ENCODE measurements at places on chromosomes 4 and X.

GRCh38 chrX:11908371-11908770 is 150.3 kb downstream of the MSL3 start:
- DNase-seq: peak; percentile 30

DNA sequence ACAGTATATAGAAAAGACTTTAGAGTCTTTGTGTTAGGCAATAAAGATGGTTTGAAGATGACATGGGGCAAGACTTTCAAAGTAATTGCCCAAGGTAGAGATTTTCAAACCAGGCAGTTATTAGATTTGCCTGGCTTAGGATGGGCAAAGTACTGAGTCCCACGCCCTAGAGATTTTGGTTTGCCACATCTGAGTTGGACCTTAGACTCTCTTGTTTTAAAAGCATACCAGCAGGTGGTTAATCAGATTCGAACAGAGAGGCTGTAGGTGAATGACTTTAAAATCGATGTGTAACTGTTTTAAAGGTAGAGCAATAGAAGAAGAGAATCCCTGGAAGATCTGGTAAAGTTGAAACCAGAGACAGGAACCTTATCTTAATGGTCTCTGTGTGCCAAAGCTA is 121.5 kb downstream of the RAPGEF2 start:
- no peak for DNase-seq

DNA sequence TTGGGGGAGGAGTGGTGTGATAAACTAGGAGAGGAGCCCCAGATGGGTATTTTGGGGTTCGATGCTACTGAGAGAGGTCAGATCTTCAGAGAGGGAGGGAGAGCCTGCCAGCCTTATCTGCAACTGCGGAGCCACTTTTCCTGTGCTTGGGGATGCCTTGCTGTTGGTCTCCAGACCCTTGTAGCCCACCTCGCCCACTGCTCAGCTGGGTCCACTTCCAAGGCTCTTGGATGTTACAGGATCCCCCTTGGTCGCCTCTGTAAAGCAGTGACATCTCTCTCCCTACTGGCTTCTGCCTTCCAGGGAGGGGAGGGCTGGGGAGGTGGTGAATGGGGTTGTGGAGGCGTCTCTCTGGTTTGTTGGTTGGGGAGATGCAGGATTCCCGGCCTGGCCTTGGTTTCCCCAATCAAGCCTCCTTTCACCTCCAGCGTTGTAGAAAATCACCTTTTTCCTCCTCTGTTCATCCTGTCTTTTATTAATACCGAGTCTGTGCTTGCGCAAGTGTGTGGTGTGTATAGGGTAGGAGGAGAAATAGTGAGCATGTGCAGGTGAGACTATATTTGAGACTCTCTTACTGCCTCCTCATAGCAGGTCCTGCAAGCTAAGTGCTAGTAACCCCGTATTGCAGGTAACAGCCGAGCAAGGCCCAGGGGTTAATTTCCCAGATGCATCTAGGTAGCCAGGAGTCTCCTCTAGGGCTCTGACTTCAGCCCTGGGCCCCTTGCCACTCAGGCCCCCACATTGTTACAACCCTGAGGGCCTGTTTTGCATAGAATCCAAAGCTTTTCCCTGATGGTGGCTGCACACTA is 337.4 kb downstream of the ARHGAP10 start:
- DNase-seq: no peak

GRCh38 chrX:12229986-12230385 is 91.7 kb downstream of the FRMPD4 start:
- DNase-seq: no peak

DNA sequence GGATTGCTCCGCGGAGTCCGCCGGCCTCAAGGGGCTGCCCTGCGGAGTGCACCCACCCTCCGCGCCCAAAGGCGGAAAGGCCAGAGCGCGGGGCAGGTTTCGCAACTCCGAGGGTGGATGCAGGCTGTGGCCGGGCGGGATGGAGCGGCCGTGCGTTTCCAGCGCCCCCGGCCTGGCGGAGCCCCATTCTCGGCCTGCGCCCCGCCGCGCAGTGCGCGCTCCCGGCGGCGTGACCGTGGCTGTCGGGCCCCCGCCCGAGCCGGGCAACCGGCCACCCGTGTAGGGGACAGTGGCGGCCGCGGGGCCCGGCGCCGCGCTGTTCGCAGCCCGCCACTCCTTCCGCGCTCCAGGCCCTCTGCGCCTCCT is 331 bp downstream of the SETD7 start:
- DNase-seq: no peak

GRCh38 chrX:22516893-22517292 is 244.2 kb downstream of the CBLL2 start:
- no peak for DNase-seq

All from RPMI8226 (cell line).